Heart right ventricle (tissue), 16 donors: ENCODE measurements at places on chromosomes 12 and 14.

DNA sequence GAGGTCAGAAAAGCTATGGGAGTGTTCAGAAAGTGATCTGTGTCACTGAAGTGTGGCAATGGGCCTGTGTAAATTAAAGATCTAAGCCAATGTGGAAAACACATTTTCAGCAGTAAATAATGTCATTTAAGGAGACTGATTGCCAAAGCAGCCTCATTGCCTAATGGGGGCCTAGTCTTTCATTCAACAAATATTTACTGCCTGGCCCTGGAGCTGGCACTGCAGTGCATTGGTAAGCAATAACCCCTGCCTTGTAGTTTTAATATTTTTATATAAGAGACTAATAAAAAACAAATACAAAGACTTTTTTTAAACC, 326.6 kb downstream of the BTG1 start:
- no peak for DNase-seq

GRCh38 chr12:45582986-45583659, 146.4 kb upstream of the ARID2 start:
- no peak for DNase-seq

DNA sequence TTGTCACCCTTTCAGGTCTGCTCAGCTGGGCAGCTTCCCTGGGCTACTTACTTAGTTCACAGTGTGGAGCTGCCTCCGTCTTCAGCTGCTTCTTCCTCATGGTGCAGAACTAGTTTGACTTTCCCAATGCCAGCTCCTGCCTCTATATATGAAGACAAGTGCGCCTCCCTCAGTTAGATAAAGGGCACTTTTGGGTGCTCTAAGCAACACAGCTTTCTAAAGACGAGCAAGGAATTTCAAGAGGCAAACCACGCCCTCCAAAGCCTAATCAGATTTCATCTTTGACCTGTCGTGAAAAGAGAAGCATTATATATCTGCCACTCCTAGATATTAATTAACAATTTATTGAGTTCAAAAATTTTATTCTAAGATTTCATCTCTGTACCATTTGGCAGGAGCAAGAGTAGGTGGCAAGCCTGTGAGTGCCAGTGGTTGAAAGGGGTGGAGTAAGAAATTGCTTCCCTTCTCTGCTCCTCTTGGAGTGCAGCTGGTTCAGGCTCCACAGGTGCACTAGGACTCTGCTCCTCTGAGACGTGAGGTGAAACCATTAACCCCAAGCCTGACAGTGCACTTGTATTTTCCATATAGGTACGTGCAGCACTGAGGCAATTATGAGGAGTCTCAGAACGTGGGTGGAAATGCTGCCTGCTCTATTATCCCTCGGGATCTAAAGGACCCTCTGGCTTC, 2.1 kb upstream of the SLC11A2 start:
- no peak for DNase-seq

- no peak for DNase-seq
Observed at GRCh38 chr12:46136249-46136648, 132.6 kb downstream of the SLC38A1 start.

GRCh38 chr12:22283006-22283506, 51.5 kb downstream of the ST8SIA1 start:
- DNase-seq, result no peak

DNA sequence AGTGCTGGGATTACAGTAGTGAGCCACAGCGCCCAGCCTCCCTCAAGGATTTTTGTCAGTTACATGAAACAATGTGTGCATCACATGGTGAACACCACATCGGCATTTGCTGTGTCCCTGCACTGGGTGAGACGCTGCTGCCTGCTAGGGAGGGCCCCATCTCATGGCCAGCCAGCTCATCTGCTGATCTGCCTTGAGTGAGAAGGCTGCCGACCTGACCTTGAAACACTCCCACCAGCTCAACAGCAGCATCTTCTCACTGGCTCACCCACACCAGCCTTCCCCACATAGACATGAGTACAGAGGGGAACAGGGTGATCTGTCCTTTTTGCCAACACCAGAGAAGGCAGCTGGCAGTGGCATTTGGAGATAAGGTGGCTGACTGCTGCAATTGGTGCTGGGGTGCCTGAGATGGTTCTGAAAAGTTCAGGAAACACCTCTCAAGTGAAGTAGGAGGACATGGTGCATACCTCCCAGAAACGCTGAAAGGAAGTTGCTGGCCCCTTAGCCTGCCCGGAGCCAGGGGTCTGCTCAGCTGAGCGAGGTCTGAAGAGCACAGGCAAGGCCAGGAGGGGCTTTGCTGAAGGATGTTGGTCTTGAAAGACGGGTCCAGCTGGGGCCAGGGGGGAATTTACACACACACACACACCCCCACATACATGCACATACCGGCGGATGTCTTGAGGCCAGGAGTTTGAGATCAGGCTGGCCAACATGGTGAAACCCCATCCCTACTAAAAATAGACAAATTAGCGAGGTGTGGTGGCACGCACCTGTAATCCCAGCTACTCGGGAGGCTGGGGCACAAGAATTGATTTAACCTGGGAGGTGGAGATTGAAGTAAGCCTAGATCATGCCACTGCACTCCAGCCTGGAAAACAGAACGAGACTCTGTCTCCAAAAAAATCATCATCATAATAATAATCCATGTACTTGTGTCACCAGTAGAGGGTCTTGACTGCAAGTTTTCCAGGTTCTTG, 14.3 kb upstream of the PPP1R13B start:
- DNase-seq, result no peak

- no peak for DNase-seq
Observed at GRCh38 chr12:124809878-124810277, 53.8 kb downstream of the SCARB1 start.

- no peak for DNase-seq
Observed at GRCh38 chr14:74669846-74670245, 43.0 kb downstream of the AREL1 start.

DNA sequence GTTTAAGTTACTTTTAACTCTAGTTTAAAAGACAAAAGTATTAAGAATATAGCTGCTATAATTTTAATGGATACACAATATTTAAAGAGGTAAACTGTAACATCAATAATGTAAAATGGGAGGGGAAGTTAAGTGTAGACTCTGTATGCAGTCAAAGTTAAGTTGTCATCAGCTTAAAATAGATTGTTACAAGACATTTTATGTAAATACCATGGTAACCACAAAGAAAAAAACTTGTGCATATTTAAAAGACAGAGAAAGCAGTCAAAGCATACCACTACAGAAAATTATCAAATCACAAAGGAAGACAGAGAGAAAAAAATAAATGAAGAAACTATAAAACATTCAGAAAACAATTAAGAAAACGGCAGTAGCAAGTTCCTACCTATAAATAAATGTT, 73.3 kb downstream of the CEP128 start:
- DNase-seq, result no peak

DNA sequence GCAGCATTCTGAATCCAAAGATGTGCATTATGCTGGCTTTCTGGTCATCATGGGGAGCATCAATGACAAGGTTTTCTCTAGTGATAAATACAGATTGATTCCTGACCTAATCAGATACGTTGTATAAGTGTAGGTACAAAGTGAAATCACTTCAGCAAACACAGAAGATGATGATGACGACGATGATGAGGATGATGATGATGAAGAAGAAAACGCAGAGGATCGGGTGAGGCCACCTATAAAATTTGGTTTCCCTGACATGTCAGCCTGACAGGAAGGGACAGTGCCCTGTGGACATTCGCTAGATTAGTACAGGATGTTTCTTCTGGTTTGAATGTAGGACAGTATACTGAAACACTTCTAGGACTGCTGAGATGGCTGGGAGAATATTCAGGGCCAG, 20.2 kb downstream of the RNF34 start:
- no peak for DNase-seq

DNA sequence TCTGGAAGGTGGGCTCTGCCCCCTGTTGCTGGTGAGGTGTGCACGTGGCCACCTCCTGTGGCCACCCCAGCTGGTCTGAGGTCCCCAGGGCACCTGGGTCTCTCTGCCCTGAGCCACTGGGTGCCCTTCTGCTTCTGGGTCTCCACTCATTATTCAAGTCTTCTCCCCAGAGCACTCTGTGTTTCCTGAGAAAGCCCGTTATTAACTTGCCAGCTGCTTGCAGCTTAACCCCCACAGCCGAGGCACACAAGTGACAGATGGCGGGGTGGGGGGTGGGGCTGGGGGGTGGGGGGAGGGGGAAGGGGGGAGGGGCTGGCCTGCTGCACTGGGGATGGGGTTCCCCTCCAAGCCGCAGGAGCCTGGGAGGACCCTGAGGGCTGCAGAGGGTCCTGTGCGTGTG, 40.5 kb downstream of the FBRSL1 start:
- no peak for DNase-seq

DNA sequence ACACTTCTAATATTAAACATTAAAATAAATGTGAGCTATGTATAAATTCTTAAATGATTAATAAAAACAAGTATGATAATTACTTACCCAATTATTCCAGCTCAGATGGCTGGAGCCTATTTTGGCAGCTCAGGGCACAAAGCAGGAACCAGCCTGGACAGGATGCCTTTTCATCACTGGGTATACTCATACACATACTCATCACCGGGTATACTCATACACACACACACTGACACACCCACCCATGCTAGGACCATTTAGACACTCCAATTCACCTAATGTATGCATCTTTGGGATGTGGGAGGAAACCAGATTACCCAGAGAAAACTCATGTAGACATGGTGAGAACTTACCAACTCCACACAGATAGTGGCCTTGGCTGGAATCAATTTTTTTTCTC, 57.9 kb upstream of the CNOT2 start:
- DNase-seq, result no peak

- DNase-seq, result no peak
Observed at GRCh38 chr12:130236446-130236845, 74.2 kb downstream of the FZD10 start.

GRCh38 chr14:68463299-68463698, 329.6 kb downstream of the ZFP36L1 start:
- DNase-seq, result no peak

GRCh38 chr14:99148131-99148530, 123.9 kb downstream of the BCL11B start:
- DNase-seq, result no peak

DNA sequence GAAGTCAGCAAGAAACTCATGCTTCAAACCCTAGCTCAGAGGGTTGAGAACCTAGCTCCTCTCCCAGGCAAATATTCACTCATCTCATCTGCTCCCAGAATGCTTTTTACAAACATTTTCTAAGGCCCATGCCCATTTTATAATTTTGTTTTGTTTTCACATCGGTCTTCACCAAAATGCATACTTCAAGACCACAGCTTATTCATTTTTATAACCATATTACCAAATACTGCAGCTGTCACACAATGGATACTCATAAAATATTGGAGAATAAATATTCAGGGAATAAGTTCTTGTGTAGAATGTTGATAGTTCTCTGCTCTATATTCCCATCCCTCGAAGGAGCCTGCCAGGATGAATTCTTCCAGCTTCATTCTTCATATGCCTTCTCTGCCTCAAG, 50.8 kb upstream of the HOXC13 start:
- DNase-seq, result no peak
